H1 (cell line): ENCODE measurements at places on chromosomes 12 and 14. TPM values are rescaled to one million over a fixed set of nuclear protein-coding genes. Genes with fewer than 3 reads are reported as not detected.

Gene CISTR
- total RNA-seq: not detected in 2 replicates

GRCh38 chr14:72559202-72559601, 334.7 kb downstream of the DPF3 start:
- no peak for DNase-seq

DNA sequence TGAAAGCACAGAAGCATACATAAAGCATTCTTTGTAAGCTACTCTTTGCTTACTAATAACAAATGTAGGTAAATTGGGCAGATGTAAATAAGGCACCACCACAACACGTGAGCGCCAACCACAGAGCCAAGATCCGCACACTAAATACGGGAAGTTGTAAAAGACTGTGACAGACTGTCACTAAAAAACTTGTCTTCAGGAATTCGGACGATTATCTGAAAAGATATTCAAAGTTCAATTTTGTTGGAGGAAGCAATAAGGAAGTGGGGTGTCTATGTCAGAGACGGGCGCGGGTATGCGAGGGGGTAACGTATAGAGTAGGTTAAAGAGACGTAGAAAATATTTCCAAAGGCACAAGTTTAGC, 1.5 kb upstream of the HSP90B1 start:
- DNase-seq: no peak

- DNase-seq: no peak
These were observed 284.9 kb downstream of the RAD51B start for GRCh38 chr14:68104518-68104917.

DNA sequence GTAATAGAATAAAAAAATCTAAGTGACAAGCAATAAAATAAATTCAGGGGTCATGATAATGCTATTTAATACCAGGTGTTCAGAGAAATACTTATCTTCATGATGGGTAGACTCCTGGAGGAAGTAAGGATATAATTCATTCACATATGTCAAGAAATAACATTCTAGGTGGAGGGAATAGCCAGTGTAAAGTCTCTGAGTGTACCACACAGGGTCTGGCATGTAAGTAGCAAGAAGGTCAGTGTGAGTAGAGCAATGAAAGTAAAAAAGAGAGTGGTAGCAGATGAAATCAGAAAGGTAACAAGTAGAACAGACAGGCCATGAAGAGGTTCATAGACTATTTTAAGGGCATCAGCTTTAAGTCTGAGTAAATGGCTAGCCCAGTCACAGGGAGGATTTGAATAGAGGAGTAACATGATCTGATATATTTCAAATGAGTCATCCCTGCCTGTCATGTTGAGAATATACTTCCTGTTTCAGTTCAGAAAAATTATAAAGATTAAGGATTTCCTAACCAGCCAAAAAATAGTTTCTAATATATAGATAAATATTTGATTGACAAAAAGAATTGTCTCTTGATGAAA, 519.9 kb downstream of the C12orf50 start:
- DNase-seq: no peak

DNA sequence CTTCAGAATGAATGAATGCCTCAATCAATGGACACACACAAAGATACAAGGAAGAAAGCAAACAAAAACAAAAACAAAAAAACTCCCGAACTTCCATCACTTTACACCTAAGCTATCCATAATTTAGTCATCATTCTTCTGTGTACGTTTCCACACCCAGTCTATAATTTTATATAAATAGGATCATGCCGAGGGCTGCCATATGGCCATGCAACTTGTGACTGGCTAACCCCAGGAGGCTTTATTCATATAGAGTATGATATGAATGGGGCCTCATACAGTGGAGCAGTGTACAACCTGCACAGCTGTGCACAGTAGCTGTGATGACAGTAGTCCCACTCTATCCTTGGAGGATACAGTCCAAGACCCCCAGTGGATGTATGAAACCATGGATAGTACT, 365.7 kb downstream of the TMEM132D start:
- DNase-seq: no peak

Gene FOXN4
- total RNA-seq: 0.26 and 0.57 TPM in 2 replicates

GRCh38 chr12:39467432-39467870, 24.5 kb upstream of the KIF21A start:
- DNase-seq: no peak

- DNase-seq: no peak
These were observed 219.8 kb downstream of the PTPRO start for GRCh38 chr12:15541996-15542631.

DNA sequence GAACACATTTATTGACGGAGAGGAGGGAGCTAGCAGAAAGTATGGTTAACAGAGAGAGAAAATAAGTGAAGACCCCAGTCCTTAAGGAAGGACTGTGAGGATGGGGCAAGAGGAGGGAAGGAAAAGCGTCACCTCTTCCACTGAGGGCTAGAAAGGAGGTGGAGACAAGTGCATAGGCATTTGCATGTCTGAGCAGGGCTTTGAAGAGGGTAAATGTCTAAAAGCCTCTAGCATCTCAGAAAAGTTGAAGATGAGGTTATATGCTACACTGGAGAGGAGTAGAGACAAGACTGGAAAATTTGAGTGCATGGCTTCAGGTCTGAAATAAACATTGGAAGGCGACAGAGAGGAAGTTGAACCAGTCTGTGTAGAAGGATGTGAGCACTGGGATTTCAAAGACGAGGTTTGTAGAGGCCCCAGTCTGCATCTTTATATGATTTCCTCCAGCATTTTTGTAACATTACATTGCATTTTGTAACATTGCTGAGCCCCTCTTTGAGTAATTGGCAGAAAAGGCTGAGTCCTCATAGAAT, 98.5 kb upstream of the IFNG-AS1 start:
- DNase-seq: no peak

Gene MAPK1IP1L
- total RNA-seq: 111 and 113 TPM in 2 replicates

Gene MORN3
- 0.34 and 0.93 TPM in 2 replicates for total RNA-seq

DNA sequence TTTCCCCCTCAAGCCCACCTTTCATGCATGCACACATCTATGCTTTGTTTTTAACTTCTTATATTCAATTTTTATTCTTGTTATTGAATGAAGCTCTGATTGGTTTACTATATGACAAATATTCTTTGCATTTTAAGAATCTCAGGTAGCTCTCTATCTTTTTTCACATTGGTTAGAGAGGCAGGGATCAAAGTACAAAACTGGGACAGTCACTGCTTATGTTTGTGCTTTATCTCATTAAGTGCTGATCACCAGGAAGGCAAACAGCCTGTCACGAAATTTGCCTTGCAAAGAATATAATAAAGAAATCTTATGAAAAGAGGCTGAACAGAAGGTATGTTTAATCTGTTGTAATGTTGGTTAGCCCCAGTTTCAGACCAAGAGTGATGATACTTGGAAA, 29.7 kb upstream of the INSM2 start:
- DNase-seq: no peak

- no peak for DNase-seq
These were observed 17.4 kb downstream of the PLXNC1 start for GRCh38 chr12:94165670-94166364.

- DNase-seq: no peak
These were observed 867.2 kb downstream of the BCL11B start for GRCh38 chr14:98404811-98405210.

DNA sequence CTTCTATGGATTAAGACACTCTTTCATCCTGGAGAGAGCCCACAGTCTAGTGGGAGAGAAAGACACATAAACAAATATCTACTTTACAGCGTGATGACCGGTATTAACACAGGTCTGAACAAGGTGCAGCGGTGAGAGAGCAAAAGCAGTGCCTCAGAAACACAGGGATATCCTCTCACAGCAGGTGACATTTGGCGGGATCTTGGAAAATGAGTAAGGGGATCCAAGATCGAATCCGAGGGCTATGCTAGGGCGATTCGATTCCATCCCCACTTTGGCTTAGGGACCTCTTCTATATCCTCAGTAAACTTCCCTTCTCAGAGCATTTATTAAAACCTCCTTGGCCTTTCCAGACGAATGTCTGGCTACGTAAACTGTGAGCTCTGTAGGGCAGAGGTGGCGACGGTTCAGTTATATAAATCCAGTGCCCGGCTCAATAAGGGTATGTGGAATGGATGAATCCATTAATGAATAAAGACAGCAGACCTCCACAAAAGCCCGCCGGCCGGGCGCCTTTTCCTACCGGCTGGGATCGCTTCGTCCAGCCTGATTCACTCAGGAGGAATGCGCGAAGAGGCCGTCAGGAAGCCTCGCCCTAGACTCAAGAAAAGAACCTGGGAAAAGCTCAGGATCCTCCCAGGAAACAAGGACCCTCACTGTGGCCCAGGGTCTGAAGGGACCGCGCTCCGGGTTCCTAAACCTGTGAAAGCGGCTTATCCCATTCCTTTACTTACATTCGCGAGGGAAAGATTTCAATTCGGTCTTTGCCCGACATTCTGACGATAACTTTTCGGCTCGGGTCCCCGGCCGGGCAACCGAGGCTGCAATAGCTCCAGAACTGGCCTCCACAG, 455 bp downstream of the ATP6V1D start:
- no peak for DNase-seq

- DNase-seq: no peak
These were observed 429.1 kb downstream of the RAD51B start for GRCh38 chr14:68248481-68249255.

- DNase-seq: no peak
These were observed 53.8 kb upstream of the CLEC14A start for GRCh38 chr14:38309522-38310277.

- no peak for DNase-seq
These were observed 242.4 kb downstream of the TMEM117 start for GRCh38 chr12:44078273-44078672.

DNA sequence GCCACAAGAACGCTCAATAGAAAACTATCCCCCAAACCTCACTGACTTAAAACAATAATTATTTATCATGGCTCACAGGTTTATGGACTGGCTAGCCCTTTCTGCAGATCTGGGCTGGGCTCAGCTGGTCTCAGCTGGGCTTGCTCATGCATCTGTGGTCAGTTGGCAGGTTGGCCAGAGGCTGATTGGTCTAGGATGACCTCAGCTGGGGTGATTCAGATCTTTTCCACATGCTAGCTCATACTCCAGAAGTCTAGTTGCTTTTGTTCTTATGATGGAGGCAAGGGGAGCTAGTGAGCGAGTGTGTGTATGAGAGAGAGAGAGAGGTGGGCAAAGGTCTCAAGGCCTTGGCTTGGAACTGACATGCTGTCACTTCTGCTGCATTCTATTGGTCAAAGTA, 181.2 kb upstream of the NRXN3 start:
- no peak for DNase-seq

- DNase-seq: no peak
These were observed 288.2 kb downstream of the CCDC59 start for GRCh38 chr12:82069931-82070514.

Gene AQP2
- total RNA-seq: not detected in 2 replicates

DNA sequence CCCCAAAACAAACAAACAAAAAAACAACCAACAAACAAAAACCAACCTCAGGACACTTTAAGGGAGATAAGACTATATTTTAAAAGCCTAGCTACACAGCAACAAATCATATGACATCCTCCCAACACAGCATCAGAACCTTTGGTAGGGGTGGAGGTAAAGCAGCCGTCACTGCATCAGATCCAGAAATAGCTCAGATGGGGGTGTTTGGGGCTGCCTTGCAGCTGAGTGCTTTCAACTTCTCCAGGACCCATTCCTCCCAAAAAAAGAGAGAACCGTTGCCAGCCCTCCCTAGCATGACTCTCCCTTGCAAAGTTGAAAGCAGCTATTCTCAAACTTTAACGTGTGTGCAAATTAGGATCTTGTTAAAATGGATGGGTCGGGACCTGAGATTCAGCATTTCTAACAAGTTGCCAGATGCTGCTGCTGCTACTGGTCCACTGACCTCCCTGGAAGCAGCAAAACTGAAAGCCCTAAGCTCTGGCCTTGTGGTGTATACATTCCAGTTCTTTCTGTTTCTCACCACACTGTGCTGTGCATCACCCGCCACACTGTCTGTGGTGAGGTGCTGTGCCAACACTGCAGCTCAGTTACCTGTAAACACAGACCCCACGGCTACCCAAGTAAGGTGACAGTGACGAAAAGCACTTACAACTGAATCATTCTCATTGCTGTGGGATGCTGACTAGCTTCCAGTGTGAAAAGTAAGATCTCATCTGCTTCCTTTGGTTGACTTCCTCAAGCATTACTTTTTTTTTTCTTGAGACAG, 54.0 kb downstream of the SLC38A1 start:
- DNase-seq: no peak

Gene PYGL
- total RNA-seq: 46.6 and 50.5 TPM in 2 replicates

GRCh38 chr12:62472472-62472871, 5.8 kb downstream of the MON2 start:
- no peak for DNase-seq

Gene GLIPR1L2
- not detected in 2 replicates for total RNA-seq

DNA sequence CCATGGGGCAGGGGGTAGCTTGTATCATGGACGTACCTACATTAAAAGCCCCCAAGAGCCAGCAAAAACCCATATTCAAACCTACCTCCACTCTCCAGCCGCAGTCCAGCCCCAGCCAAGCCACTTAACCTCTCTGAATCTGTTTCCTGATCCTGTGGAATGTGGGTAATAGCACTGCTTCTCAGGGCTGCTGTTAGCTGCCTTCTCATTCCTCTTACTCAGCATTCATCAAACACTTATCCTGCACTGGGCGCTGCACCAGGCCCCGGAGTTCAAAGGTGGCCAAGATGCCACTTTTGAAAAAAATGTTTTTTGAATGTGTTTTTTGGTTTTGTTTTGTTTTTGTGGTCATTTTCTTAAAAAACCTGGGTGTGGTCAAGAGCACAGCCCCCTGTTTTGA, 237.4 kb downstream of the CHST11 start:
- DNase-seq: no peak

Gene XPOT
- total RNA-seq: 160 and 176 TPM in 2 replicates

Gene KIF5A
- total RNA-seq: 21.9 and 22.8 TPM in 2 replicates

DNA sequence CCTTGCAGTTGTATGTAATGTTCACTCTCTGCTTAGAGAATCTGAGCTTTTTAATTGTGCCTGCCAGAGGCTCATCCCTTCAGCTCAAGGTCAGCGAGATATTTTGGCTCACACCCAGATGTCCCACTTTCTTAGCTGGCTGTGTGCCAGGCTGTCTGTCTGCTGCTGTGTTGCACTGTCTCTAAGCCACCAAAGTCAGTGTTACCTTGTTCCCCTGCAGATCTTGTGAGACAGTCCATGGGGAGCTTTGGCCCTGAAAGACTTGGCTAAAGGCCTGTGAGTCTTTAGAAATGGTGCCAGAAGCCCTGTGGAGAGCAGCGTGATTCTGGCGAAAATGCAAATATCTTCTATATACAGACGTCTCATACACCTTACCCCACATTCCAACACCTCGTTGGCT, 293.7 kb downstream of the TTC6 start:
- DNase-seq: no peak

- no peak for DNase-seq
These were observed 8.9 kb downstream of the ARL6IP4 start for GRCh38 chr12:122989225-122989839.

GRCh38 chr14:98184457-98184856, 1087.5 kb downstream of the BCL11B start:
- DNase-seq: no peak

GRCh38 chr12:128823216-128823915, 392 bp downstream of the SLC15A4 start:
- DNase-seq: no peak

DNA sequence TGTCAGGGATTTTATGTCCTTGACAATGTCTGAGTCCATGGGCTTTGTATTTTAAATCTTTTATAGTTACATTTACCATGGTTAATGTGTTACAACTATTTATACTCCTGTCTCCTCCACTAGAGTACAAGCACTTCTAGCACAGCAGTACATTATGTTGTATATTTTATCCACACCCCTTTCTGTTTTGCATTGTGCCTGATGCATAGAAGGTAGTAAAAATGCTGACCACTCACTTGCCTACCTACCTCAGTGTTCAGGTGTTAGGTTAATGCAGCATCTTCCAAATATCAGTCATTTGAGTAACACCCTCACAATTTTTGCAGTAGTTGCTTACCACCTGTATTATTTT, 31.1 kb upstream of the SLC38A2 start:
- DNase-seq: no peak

Gene RNASE3
- not detected in 2 replicates for total RNA-seq

Gene TROAP
- total RNA-seq: 52.0 and 54.0 TPM in 2 replicates

- no peak for DNase-seq
These were observed 63.6 kb downstream of the TMCC3 start for GRCh38 chr12:94586589-94587259.
